Head of caudate nucleus (tissue), 42 donors: ENCODE measurements at places on chromosomes 3 and 15.

DNA sequence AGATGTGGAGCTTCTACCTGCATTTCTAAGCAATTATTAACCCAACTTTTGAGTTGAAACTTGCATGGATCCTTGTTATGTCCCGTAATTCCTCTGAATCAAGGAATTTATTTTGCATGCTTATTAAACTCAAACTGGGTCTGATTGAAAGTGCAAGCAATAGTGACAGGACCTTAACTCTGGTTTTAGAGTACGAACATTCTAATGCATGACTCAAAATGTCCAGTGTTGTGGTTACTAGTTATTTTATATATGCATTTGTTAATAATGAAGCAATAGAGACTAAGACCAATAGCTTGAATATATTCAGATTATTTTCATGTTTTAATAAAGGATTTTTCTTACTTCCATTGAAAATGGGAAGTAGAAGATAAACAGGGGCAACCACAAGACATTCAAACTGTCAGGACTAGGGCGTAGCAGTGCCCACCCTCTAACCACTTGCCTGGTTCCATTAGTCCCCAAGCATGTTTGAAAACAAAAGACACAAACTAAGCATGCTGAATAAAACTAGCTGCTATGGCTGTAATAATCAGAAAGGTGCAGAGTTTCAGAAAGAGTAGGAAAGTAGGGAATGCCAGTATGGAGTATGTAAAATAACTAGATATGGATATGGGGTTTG is 28.1 kb downstream of the OIP5 start:
- no peak for DNase-seq

GRCh38 chr15:51403072-51403878 is 61.8 kb downstream of the GLDN start:
- no peak for DNase-seq

DNA sequence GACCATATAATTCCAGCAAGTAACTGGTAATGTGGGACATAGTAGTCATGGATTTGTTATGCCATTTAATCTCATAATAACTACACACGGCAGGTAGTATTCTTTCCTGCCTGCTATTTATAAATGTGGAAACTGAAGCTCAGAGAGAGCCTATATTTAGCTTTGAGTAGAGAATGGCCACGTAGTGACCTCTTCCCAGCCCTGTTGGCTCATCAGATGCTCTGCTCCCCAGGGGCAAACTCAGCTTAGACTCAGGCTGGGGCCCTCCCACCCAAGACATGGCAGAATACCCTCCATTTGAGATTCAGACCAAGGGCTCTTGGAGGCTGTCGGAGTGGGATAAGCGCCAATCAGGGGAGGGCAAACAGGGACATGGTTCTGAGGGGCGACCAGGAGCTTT is 17.3 kb upstream of the HDAC11 start:
- no peak for DNase-seq

- DNase-seq: no peak
These were observed 167.2 kb upstream of the TSC22D2 start for GRCh38 chr3:150240891-150241290.

DNA sequence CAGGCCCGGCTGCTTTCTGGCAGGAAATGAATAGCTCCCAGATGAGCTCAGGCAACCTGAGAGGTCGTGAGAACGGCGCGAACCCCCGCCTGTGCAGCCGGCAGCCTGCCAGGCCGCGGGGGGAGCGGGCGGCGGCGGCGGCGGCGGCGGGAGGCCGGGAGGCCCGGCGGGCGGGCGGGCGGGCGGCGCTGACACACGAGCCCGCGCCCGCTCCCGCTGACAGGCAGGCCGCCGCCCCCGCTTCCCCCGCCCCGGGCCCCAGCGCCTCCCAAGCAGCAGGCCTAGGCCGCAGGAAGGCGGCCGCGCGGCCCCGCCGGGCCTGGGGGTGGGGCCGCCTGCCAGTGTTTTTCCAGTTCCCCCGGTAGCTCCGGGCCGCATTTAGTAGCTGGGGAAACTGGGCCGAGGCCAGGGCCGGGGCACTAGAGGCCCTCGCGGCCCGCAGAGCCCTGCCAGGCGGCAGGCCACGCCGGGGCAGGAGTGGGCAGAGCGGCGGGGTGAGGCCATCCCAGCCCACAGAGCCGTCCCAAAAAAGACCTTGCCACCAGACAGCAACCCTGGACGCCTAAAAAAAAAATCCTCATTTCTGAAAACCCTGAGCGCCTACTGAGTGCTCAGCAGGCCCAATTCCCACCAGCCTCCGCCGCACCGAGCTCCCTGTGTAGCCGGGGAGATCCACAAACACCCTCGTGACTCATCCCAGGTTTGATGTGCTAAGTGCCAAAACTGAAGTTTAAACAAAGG is 5.6 kb downstream of the HES1 start:
- peak; percentile 82 for DNase-seq
